ENCODE measurements at places on chromosomes 12 and 14.

DNA sequence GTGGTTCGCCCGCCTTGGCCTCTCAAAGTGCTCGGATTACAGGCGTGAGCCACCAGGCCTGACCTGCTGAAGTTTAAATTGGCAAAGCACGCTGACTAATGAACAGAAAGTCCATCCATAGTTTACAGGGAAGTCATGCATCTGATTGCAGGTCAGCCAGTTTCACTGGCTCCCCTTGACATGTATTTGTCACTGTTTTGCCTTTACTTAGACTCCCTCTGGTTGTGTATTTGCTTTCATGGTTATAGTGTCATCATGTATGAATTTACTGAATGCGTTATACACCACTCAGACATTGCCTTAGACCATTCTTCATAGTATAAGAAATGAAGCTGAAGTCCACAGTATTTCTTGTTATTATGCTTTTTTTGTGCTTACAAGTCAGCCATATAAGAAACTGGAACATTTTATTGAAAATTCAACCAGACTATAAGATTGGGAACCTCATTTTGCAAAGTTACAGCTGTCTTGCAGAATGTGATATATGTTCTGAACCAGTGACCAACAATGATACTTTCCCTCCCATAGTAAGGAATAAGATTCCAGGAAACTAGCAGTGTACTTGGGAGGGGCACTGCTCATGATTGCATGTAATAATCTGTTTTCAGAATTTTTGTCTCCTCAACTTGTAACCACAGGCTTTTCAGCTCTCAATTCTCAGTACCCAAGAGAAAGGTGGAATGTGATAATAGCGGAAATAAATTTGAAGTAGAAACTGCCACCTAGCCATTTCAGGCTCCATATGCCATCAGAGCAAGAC, 51.9 kb upstream of the ATF7IP start:
- DNase-seq: no peak

DNA sequence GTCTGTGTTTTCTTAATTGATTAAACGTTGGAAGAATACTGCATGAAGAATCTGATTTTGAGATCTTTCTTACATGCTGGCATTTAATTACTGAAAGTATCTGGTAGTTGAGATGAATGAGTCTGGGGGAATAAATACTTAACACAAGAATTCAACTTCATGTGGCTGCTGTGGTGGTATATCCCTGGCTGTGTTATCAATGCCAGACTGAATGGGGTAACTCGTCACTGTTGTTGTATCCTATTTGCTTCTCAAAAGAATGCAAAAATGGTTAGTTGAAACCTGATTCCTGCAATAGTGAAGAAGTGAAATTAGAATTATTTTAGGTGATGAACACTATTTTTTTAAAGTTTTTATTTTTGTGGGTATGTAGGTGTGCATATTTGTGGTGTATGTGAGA, 72.5 kb downstream of the HMGA2 start:
- DNase-seq: no peak

DNA sequence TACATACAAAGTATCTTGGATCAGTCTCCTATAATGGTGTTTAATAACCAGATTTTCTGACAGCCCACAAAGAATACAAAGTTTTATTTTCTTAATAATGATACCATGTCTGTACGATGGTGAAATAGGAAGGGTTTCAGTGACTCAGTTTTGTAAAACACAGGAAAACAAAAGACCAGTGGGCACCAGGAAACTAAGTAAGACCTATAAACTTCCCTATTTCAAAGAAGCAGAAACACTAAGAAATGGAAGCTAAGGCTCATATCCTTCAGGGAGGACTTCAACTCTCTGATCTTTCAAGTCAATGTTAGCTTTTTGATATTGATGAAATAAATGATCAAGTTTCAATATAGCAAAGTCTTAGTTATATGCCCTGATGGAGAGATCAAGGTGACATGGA, 196.0 kb downstream of the DUSP6 start:
- DNase-seq: no peak

DNA sequence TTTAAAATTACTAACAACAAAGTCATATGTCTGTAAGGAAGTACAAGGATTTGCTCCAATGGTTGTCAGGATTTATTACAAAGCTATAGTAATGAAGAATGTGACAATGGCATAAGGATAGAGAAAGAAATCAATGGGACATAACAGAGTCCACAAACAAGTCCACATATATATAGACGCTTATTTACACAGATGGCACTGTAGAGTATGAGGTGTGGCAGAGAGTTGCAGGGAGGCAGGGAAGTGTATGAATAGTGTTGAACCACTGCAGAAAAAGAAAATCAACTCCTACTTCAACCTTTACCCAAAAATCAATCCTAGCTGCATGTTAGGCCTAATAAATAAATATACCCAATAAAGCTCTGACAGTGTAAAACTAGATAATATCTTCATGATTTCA, 21.3 kb downstream of the SOS2 start:
- no peak for DNase-seq

GRCh38 chr14:81281332-81281731, 60.6 kb upstream of the GTF2A1 start:
- DNase-seq: no peak

DNA sequence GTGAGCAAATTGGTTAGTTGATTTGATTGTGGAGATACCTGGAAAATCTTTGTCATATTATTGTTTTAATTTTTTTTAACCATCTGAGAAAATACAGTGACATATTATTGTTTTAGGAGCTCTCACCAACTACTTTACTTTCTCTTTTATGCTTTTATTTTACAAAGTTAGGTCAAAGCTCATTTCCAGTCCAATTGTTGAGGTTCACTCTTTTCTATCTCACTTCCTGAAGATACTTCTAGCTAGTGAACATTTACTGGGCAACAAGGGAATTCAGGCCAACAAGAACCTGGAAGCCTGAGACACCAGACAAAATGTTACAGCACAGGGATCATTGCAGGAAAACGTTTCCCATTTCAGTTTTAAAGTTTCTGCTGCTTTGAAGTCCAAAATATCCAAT, 3.9 kb downstream of the TMEM30B start:
- DNase-seq: no peak

DNA sequence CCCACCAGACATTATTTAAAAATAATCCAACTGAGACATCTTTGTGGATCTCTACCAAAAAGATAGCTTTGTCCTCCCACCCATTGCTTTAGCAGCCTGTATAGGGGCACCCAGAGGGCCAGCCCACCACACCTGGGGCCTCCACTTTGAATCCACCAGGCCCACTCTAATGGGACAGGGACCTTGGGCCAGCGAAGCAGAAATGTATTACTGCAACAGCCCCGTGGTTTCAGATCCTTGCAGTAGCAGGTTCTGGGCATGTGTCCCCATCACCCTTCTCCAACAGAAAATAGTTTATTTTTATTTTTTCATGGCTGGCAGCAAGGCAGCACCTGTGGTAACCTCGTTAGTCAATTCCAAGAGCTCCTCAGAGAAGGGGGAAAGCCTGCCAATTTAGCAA, 218.4 kb downstream of the ZFP36L1 start:
- DNase-seq: no peak

DNA sequence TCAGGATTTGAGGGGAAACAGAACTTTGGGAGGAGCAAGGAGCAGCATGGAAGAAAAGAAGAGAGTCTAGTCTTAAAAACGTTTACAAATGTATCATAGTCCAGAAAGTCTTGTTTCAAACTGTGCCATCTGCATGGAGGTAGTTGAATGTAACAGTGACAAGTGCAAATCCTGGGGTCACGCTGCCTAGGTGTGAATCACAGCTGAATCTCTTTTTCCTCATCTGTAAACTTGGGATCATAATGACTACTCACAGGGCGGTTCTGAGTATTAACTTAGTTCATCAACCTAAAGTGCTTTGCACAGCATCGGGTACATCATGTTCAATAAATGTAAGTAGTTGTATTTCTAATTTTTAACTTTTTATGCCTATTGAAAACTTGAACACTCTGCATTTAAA, 208.5 kb downstream of the CHST11 start:
- DNase-seq: no peak

DNA sequence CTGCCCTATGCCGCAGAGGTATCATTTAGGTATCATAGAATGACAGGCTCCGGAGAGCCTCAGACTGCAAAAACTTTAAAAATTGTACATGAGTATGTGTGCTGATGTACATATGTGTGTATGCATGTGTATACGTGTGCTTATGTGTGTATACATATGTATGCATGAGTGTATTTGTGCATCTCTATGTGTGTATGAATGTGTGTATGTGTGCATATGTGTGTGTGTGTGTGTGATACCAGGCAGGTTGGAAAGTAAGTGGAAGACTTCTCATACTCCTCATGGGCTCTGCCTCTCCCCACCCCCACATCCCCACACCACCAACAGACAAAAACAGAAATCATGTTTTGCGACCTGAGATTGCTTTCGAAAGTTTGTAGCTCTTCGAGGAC, 621 bp upstream of the TMEM117 start:
- no peak for DNase-seq

DNA sequence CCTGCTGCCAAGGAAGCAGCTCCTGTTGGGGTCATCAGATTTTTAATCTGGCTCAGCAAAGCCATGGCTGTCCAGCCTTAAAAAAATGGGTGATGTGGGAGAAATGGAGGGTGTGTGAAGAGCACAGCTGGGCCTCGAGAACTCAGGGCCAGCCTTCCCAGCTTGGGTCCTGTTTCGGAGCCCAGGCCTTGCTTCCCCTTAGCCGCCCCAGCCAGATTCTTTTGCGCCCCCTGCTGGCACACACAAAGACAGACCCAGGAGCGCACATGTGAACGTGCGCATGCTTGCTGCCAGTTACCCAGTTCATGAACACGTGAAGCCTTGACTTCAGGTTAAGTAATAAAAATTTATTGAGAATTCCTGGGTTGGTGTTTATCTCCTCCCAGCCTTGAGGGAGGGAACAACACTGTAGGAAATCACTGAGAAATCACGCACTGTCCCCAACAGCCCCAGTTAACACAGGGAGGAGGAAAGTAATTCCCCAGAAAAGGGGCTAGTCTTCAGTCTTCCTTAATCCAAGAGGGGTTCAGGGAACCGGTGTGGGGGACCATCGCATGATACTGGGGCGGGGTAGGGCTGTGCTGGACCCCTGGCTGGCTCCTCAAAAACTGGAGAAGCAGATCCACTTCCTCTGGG, 5.3 kb downstream of the PHB2 start:
- peak; percentile 81 for DNase-seq

DNA sequence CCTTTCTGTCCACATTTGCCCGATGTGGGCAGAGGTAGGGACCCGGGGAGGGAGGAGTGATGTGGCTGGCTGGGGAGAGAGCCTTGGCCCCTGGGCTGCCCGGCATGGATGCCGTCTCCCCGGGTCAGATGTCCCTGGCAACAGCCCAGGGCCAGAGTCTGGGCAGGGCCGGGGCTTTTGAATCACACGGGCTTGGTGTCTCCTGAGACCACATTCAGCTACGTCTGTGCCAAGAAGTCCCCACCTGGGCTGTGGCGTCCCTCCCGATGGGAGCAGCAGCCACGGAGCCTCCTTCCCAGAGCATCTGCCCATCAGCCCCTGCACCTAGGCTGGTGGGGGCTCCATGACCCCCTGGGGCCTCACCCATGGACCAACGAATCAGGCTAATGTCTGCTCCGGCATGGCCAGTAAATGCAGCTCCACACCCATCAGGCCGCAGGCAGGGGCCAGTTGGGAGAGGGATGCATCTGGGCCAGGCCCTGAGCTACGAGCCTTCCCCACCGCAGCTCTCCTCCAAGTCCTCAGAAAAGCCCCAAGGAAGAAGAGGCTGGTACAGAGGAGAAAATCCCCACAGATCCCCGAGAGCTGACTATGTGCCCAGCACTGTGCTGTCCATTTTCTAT, 109.4 kb downstream of the RFLNA start:
- DNase-seq: peak; percentile 59

GRCh38 chr14:51188566-51189185, 51.4 kb upstream of the TMX1 start:
- no peak for DNase-seq

Measured in head of caudate nucleus (tissue), 42 donors.